RPMI7951 (cell line): ENCODE measurements at places on chromosomes 3 and 15.

DNA sequence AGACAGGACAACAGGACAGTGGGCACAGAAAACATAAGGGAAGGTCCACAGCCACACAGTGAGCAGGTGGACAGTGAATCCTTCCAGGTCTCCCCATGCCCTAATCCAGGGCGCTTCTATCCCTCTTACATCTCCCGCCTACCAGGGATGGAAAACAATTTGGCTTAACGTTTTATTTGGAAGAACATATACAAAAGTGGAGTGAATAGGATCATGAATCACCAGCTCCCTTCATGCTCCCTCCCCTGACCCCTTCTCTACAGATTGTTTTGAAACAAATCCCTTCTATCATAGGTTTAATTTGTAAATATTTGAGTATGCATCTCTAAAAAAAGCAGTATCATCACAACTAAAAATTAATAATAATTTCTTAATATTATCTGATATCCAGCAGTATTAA, 52.5 kb downstream of the CLDN11 start:
- no peak for DNase-seq

GRCh38 chr15:77616072-77616471, 16.6 kb downstream of the LINGO1 start:
- DNase-seq, result no peak

DNA sequence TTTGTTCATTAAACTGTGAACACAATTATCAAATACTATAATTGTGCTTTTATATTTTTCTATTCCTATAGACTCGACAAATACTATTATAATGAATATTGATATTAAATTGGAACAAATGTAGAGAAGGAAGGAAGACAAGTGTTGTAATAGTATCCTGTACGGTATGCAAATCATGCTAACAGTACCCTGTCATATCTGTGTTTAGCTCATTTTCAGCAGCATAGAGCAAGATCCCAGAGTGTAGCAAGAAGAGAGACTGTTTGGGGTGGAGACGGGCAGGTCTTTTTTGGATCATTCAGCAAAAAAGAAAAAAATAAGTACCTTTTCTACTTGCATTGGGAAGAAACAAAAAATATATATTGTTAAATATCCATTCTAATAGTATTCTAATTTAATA, 224.1 kb downstream of the TPRG1 start:
- DNase-seq, result no peak

DNA sequence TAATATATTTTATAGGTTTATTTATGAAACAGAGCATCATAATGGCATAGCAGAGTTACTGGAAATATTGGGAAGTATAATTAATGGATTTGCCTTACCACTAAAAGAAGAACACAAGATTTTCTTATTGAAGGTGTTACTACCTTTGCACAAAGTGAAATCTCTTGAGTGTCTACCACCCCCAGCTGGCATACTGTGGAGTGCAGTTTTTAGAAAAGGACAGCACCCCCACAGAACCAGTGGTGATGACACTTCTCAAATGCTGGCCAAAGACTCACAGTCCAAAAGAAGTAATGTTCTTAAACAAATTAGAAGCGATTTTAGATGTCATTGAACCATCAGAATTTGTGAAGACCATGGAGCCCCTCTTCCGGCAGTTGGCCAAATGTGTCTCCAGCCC, 58.1 kb downstream of the DNAH1 start:
- DNase-seq, result no peak

DNA sequence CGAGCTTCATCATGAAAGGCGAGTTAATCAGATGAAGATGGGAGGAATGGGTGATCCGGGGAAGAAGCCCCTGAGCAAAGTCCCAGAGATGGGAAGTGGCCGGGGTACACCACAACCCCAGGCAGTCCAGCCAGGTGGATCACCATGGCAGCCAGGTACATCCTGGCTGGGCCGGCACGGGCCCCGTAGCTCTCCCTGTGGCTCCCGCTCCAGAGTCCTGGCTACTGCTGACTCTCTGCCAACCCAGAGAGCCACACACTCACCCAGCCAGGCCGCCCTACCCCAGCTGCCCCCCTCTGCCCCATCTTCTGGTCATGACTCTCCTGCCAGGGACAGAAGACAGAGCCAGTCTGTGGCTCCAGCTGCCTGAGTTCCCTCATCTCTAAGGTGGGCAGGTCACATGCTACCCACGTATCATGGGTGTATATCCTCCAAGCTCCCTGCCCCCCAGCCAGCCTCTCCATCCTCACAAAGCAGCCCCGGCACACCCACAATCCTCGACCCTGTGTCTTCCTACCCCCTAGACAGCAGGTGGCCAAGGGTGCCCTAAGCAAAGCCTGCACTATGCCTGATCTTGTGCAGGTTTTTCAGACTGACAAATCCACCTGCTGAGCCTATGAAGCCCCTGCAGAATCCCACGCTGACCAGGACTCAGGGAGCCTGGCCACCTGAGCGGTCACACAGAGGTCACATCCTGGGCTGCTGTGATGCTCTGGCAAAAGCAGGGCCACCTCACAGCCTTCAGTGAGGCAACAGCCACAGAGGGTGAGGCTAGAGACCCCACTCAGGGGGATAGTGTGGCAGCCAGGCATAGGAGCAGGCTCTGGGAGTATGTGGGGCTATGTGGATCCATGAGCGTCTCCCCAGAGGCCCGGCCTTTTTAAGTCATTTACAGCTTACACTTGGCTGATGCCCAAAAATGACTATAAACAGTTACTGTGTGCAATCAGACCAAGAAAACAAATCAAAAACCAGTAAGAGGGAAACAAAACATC, 13.2 kb downstream of the XXYLT1 start:
- DNase-seq, result no peak
